ENCODE measurements at places on chromosomes 2 and 18.

GRCh38 chr2:71452565-71452964 lies 796 bp upstream of the DYSF start:
- peak; percentile 23 for DNase-seq

DNA sequence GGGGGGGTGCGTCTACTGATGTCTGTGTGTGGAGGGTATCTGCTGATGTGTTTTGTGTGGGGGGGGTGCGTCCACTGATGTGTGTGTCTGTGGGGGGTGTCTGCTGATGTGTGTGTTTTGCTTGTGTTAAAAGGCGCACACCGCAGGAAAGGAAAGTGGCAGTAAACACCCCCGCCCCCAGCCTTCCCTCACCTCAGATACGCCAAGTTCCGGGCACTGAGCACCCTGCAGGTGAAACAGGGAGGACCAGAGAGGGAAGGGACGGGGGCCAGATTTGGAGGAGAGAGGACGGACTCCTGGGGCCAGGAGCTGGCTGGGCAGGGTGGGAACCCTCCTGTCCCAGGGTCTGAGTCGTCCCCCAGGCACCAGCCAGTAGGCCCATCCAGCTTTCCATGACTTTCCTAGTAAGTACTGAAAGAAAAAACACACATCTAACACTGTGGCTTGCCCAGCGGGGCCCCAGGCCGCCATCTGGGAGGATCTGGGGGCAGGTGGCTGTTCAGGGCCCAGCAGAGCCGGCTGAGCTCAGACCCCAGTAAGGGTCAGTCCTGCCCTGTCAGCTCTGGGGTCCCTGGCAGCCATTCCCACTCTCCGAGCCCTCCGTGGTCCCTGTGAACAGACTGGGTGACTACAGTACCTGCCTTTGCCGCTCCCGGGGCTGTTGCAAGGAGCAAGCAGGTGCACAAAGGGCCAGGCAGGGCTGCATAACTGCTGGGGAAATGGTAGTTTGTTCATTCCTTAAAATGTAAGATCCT lies 126.9 kb downstream of the NFATC1 start:
- DNase-seq = peak; percentile 79

- DNase-seq = no peak
These were observed 27.9 kb upstream of the RPE start for GRCh38 chr2:209974576-209974975.

DNA sequence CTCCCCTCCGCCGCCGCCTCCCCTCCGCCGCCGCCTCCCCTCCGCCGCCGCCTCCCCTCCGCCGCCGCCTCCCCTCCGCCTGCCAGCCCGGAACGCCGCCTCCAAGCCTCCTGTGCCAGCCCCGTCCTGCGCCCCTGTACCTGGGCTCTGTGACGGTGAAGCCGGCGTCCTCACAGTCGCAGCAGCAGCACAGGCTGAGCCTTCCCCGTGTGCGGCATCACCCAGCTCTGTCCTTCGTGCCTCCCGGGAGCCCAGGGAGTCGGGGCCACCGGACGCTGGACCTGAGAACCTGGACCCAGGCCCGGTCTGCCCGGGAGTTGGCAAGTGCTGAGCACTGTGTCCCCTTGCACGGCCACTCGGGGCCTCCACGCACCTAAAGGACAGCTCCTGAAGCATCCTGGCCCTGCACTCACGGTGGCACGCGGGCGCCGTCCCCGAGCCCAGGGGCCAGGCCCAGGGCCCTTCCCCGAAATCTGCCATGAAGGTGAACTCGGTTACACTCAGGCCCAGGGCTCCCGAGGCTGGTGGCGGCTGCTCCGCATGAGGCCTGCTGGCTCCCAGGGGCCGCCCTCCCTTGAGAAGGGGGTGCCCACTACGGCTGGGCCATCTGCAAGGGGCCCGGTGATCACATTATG lies 32.9 kb downstream of the RTP5 start:
- no peak for DNase-seq

- DNase-seq = no peak
These were observed 199.9 kb downstream of the MEIS1 start for GRCh38 chr2:66634784-66635183.

- no peak for DNase-seq
These were observed 93.9 kb downstream of the SPTBN1 start for GRCh38 chr2:54549917-54550518.

GRCh38 chr2:31137211-31138036 lies 816 bp downstream of the GALNT14 start:
- DNase-seq = no peak

- DNase-seq = no peak
These were observed 89.0 kb upstream of the PNPT1 start for GRCh38 chr2:55782528-55783173.

DNA sequence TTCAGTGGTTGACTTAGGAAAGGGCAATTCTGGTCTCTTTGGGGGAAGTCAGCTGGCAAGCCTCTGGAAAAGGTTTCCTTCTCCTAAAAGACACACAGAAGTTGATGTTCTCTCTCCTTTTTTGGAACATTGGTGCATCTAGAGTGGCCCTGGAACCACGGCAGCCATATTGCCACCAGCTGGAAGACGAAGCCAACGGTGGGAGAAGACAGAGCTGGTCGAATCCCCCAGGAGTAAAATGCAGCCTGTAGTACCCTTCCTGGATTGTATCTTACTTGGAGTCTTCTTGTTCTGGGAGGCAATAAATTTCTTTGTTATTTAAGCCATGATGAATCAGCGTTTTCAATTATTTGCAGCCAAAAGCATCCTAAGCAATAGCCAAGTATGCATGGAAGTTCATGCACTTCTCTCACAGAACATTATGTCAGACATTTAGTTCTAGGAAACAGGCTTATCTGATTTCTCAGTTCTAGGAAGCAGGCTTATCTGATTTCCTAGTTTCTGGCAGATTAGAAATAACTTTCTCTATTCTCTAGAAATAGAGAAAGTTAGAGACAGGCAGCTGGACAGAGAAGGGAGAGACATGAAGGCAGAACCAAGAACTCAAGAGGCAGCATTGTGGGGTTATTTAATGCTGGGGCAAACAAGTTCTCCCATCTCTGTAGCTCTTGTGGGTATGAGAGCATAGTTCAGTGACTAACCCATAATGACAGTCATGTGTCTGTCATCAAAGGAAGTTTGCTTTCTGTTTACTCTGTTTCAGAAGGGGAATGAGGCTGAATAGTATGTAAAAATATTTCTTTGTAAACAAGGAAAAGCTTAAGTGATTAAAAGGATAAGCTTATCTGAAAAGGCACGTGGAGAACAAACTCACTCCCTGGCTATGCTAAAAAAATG lies 40.5 kb upstream of the NABP1 start:
- DNase-seq = peak; percentile 29

- no peak for DNase-seq
These were observed 9.5 kb downstream of the TMEM237 start for GRCh38 chr2:201633661-201634249.

DNA sequence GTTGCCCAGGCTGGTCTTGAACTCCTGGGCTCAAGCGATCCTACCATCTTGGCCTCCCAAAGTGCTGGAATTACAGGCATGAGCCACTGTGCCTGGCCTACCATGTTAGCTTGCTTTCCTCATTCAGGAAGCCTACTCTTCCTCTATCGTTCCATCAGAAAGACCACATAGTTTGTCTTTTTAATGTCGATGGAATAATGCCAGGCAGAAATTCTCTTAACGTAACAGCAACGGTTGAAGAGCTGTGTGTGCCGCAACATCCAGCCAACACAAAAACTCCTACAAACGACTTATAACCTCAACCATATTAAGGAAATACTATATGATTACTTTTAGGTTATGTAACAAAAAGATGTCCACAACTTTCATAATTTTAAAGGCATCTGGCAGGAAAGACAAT lies 10.5 kb downstream of the ITGB1BP1 start:
- DNase-seq = no peak

GRCh38 chr2:199985625-199986207 lies 30.3 kb downstream of the MAIP1 start:
- DNase-seq = peak; percentile 52

- no peak for DNase-seq
These were observed 139.4 kb upstream of the SERTAD2 start for GRCh38 chr2:64792995-64793639.
